ENCODE measurements at places on chromosomes 5 and 9.

- no peak for DNase-seq
Measured at GRCh38 chr9:137013571-137013940, 14.5 kb downstream of the ABCA2 start.

GRCh38 chr5:9894571-9895301, 264.6 kb upstream of the TAS2R1 start:
- no peak for DNase-seq

DNA sequence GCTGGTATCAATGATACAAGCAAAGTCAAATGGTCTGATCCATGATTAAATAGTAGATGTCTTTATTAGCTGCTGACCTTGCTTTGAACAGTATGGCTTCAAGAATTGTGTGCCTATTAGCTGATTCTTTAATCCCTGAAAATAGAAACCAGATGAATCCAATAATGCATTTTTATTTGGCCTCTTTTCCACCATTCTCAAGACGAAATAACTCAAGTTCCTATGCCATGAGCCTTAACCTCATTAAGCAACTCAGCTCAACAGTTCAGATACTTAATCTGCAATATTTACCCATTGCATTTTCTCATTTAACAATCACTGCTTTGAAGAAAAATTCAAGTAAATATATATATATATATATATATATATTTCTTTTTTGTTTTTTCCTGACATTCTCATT, 588.6 kb upstream of the MEF2C start:
- DNase-seq: no peak

DNA sequence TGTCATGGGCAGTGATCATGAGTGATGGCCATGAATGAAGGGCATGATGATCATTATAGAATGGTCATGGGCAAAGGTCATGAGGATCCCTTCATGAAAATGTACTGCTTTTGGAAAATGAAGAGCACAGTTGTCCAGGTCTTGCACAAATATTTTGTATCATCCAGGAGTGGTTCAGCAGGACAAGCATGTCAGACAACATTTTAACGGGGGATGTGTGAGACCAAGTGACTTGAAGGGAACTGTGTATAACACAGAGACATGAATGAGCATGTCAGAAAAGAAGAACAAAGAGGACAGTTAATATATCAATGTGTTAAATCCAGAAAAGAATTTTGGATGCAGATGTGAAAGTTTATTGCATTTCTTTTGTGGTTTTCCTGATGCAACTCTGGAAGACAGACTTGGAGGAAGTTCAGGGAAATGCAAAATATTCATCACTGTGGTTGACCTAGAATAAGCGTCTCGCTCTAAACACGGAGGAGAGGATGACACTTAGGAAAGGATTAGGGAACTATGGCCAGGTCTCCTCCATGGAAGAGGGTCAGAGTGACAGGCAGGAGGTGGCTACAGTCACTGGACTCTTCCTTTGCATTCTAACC, 116.1 kb upstream of the IRX4 start:
- DNase-seq: no peak

DNA sequence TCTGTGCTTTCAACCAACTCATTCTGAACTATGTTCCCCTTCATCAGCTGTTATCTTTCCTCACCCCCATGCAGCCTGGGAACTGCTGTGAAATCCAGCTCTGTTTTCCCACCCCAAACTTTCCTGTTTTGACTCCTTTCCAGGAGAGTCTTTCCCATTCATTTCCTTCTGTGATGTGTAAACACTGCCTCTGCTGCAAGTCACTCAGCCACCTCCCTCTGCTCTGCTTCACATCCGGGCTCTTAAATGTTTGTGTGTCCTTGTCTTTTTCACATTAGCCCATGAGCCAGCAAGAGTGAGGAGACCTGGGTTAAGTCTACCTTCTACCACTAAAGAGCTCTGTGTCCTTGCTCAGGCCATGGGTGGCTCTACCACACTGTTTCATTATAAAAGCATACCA, 137.5 kb downstream of the ICE1 start:
- DNase-seq: no peak

DNA sequence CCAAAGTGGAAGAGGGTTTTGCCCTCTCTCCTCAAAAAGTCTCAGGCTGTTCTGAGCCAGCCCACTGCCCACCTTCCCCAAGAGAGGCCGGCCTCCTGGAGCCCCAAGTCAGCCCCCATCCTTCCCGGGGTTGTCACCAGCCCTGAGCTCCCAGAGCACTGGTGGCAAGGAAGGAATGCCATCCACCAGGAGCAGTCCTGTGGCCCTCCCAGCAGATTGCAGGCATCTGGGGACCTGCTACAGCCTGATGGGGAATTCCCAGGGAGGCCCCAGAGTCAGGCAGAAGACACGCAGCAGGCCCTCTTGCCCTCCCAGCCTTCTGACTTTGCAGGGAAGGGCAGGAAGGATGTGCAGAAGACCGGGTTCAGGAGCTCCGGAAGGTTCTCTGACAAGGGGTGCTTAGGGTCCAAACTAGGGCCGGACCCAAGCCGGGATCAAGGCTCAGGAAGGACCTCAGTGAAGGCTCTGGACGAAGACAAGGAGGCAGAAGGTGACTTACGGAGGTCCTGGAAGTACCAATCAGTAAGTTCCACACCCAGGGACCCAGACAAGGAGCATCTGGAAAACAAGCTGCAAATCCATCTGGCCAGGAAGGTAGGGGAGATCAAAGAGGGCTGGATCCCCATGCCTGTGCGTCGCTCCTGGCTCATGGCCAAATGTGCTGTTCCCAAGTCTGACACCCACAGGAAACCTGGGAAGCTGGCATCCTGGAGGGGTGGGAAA, 3.7 kb downstream of the SPATA31E1 start:
- DNase-seq: no peak

DNA sequence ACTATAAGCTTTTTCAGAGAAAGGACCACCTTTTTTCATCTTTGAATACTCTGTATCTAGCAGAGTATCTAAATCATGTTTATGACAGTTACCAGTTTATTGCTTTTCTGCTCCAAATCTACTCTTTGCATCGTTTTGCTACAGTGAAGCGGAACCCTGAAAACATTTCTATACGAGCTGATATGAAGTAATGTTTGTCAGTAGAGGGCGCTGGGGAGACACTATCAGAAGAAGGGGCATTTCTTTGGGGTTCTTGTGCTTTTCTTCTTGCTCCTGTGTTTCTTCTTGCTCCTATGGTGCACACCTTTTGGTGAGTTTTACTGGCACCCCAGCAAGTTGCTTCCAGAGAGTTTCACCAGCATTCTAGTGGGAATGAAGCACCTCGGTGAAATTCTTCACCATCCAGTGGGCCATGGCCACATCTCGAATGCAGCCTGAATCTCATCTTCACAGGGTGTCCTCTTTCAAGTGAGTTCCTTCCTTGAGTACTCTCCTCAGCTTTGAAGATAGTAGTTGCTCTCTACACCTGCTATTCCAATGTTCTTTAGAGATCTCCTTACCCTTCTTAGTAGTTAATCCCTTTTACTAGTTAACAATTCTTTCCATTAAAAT, 98.4 kb downstream of the FGF1 start:
- peak; percentile 18 for DNase-seq

DNA sequence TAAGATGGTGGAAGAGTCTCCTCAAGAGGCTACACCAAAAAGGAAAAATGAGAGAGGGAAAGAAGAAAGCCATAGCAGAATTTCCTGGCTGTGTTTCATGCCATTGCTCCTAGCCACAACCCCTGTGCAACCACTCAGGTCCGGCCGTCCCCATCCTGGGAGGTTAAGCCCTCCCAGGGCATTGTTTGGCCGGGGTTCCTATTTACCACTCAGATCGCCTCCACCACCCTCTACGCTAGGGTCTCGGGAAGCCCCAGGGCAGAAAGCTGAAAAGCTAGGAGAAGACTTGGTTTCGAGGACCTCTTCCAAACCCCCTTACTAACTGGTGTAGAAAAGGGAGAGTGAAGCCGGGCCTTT, 715 bp downstream of the RC3H2 start:
- peak; percentile 17 for DNase-seq

GRCh38 chr5:976849-977751, 31.5 kb upstream of the NKD2 start:
- DNase-seq: no peak

DNA sequence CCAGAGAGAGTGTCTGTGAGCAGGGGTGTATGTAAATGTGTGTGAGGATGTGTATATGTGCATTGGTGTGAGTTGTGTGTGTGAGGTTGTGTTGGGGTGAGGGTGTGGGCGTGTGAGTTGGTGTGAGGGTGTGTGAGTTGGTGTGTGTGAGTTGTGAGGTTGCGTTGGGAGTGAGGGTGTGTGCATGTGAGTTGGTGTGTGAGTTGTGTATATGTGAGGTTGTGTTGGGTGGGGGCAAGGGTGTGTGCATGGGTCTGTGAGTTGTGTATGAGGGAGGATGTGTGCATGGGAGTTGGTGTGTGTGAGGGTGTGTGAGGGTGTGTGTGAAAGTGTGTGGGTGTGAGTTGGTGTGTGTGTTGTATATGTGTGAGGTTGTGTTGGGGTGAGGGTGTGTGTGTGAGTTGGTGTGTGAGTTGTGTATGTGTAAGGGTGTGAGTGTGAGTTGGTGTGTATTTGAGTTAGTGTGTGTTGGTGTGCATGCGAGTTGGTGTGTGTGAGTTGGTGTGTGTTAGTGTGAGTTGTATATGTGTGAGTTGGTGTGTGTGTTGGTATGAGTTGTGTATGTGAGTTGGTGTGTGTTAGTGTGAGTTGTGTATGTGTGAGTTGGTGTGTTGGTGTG, 161.6 kb upstream of the IER5L start:
- DNase-seq: no peak

- no peak for DNase-seq
Measured at GRCh38 chr5:150077060-150077459, 9.3 kb downstream of the CSF1R start.

GRCh38 chr5:124516567-124516966, 229.9 kb downstream of the ZNF608 start:
- DNase-seq: no peak

GRCh38 chr5:115641948-115642347, 16.1 kb upstream of the TMED7 start:
- no peak for DNase-seq

DNA sequence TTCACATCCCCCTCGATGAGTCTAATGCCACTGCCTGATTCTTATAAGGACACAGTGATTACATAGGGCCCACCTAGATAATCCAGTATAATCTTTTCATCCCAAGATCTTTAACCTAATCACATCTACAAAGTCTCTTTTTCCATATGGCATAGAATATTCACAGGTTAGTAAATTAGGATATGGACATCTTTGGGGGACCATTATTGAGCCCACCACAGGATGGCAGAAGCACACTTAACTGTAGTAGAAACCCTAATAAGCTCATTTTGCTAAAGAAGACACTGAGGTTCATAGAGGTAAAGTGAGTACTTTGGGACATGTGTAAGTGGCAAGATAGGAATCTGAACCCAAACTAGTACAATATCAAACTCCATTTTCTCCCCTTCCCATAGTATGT, 38.9 kb downstream of the ASTN2 start:
- no peak for DNase-seq

- DNase-seq: no peak
Measured at GRCh38 chr5:151196556-151197290, 27.2 kb downstream of the CCDC69 start.

GRCh38 chr9:111870774-111871498, 25.7 kb upstream of the UGCG start:
- DNase-seq: no peak

- peak; percentile 79 for DNase-seq
Measured at GRCh38 chr5:18465833-18466681, 831.8 kb downstream of the TAF11L14 start.

GRCh38 chr5:53667621-53668020, 107.2 kb downstream of the NDUFS4 start:
- no peak for DNase-seq

DNA sequence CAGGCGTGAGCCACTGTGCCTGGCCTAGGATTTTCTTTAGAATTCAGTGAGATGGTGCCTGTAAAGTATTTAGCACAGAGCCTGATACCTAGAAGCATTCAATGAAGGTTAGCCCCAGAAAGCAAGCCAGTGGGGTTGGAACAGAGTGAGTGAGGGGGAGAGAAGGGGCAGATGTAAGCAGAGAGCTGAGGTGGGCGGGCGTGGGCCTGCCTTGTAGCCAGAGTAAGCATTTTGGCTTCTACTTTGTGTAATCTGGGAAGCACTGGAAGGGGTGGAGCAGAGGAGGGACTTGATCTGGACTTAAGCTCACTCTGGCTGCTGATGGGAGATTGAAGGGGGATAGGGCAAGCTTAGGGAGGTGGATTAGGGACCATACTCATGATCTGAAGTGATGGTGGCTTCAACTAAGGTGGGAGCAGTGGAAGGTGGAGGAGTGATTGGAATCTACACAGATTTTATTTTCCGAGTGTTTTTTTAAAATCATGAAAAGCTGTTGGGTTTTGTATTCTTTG, 2.6 kb downstream of the EXOSC2 start:
- DNase-seq: no peak

- no peak for DNase-seq
Measured at GRCh38 chr9:98529841-98530240, 178.9 kb downstream of the GABBR2 start.

GRCh38 chr5:93583768-93584595, 960 bp downstream of the NR2F1 start:
- DNase-seq: peak; percentile 59

DNA sequence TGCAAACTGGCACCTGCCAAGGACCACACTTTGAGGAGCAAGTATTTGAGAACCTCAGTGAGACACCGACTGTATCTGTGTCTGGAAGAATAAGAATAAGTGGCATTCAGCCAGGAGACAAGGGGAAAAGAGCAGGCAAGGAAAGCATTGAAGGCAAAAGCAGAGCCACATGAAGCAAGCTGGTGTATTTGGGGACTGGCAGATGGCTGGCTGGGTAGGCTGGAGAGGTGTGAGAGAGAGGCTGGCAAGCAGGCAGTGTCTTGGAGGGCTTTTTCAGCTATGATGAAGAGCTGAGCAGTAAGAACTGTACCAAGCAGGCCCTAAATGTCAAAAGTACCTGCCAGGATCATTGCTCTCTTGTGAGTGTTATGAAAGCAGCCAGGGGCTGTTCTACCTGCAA, 14.1 kb upstream of the C5orf58 start:
- no peak for DNase-seq

GRCh38 chr9:18056993-18057369, 417.0 kb upstream of the ADAMTSL1 start:
- DNase-seq: no peak

GRCh38 chr9:38208206-38208901, 139.3 kb upstream of the SHB start:
- DNase-seq: no peak

DNA sequence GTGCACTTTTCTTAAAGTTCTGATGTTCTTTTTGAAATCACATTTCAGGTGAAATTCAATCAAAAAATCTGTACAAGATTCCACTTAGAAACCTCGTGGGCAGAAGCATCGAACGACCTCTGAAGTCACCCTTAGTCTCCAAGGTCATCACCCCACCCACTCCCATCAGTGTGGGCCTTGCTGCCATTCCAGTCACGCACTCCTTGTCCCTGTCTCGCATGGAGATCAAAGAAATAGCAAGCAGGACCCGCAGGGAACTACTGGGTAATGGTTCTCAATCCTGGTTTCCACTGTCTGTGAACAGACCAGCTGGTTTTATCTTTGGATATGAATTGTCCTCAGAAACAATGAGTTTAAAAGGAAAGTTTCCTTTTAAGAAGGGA, 8.1 kb upstream of the SLC2A8 start:
- no peak for DNase-seq

GRCh38 chr5:159504857-159505304, 174.6 kb upstream of the IL12B start:
- no peak for DNase-seq

All from LoVo (cell line).